Stimulated activated CD8-positive, alpha-beta memory T cell treated with anti-CD3 and anti-CD28 coated beads, Interleukin-4, amount 100 ng/mL, for 48 hours (primary cell): ENCODE measurements at places on chromosomes 12 and 14.

GRCh38 chr12:66329941-66330340, 27.6 kb downstream of the HELB start:
- DNase-seq, result no peak

GRCh38 chr12:25670076-25671055, 117.3 kb upstream of the LMNTD1 start:
- DNase-seq, result no peak

DNA sequence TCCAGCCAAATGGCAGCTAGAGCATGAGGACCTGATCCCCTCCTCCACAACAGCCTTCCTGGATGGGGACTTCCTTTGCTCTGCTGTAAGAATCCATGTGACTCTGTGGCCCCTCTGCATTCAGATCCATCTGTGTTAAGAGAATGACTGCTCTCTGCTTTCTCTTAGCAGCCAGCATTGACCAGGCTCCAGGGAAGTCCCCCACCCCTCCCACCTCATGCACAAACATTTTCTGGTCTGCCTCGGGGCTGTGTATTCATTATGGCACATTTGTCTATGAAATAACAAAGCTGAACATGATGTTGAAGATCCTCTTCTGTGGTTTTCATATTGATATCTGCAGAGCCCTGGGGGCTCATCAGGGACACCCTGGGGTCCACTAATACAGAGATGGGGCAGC, 201.7 kb downstream of the NUAK1 start:
- no peak for DNase-seq

DNA sequence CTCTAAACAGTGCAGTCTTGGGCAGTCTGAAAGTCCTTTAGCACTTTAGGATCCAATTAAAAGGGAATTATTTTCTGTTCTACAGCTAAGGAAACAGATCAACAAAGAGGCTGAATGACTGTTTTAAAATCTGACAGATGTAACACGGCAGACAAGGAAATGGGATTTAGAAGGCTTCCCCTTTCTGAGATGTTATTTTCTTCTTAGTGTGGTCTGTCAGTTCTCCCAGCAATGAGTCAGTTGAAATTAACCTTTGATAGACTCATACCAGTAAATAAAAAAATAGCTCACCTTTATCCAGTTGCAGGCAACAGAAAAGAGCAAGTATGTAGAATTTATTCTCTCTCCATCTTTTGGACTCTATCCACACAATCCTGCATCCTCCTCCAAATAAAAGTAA, 98.1 kb downstream of the NEDD1 start:
- no peak for DNase-seq

DNA sequence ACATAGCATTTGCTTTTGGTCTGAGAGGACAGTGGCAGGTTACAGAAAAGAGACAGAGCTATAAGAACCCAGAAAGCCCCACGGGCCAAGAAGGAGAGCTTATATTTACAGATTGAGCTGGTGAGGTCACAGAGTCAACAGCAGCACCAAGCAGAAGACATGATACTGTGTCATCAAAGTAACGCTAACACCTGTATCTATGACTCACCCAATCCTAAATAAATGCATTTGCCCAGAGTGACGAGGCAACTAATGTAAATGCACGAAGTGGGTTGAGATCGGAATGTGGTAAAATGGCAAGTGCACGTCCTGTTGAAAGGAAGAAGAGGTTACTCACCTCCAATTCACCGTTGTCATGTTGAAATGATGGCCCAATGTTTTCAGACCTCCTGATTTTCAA, 6.7 kb upstream of the CD163L1 start:
- no peak for DNase-seq

DNA sequence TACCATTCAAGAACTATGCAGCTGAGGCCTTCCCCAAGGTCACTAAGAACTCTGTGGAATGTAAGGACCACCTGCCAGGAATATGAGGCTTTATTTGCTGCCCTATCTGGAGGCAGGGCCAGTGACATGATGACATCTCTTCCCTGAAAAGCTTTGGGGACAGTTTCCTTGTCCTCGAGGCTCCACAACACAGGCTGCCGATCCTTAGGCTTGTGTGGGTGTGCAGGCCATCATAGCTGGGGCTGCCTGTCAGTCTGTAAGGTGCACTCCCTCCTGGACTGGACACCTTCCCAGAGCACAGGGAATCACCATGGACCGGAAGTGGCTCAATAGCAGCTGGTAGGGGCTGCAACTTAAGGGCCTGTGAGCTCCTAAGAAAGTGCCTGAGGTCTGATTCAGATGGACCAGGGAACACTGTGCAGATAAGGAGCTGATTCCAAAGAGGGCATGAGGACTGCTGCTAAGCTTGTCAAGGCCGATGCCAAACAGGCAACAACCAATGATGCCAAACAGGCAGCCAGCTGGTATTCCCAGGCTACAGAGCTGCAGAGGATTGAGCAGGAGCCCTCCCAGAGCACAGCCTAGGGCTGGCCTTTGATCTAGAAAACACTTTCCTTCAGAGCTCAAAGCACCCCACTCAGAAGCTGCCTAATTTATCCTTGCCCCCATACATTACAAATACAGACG, 84.3 kb downstream of the CRACR2A start:
- no peak for DNase-seq

GRCh38 chr14:89617481-89618329, 200.7 kb upstream of the FOXN3 start:
- no peak for DNase-seq

GRCh38 chr12:33988913-33989312, 33.4 kb upstream of the ALG10 start:
- no peak for DNase-seq

DNA sequence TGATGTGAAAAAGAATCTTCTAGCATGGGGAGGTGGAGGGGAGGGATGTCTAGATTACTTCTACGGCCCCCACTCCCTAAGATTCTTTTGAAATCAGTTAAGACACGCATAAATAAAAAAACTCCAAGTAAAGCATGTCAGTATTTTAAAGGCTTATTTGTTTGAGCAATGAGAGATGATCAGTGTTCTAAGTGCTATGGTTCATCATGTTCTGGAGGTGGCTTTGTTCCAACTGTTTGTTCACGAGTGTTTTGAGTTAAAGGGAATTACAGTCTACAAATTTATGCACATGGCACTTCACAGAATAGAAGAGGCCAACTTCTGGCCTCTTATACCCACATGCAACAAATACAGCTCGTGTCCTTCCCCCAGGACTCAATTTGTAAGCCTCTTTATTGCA, 394.9 kb downstream of the RAD51B start:
- DNase-seq, result no peak

- no peak for DNase-seq
Measured at GRCh38 chr12:124040291-124040690, 67.3 kb downstream of the ZNF664 start.

- DNase-seq, result no peak
Measured at GRCh38 chr12:3959799-3960560, 86.8 kb upstream of the PARP11 start.

GRCh38 chr14:51028851-51029754, 65.8 kb downstream of the TRIM9 start:
- DNase-seq, result no peak

DNA sequence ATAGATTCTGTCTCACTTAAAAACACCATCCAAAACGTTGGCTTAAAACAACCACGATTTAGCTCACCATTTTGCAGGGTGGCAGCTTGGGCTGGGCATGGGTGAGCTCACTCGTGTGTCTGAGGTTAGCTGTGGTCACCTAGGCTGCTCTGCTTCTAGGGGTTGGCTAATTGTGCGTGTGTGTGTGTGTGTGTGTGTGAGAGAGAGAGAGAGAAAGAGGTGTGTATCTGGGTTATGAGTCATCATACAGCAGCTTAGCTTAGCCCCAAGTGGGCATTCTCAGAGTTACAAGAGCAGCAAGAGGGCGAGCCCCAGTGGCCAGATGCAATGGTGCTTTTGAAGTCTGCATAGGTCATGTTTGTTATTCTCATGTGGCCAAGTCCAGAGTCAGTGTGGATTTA, 6.0 kb downstream of the FBXW8 start:
- peak; percentile 47 for DNase-seq

DNA sequence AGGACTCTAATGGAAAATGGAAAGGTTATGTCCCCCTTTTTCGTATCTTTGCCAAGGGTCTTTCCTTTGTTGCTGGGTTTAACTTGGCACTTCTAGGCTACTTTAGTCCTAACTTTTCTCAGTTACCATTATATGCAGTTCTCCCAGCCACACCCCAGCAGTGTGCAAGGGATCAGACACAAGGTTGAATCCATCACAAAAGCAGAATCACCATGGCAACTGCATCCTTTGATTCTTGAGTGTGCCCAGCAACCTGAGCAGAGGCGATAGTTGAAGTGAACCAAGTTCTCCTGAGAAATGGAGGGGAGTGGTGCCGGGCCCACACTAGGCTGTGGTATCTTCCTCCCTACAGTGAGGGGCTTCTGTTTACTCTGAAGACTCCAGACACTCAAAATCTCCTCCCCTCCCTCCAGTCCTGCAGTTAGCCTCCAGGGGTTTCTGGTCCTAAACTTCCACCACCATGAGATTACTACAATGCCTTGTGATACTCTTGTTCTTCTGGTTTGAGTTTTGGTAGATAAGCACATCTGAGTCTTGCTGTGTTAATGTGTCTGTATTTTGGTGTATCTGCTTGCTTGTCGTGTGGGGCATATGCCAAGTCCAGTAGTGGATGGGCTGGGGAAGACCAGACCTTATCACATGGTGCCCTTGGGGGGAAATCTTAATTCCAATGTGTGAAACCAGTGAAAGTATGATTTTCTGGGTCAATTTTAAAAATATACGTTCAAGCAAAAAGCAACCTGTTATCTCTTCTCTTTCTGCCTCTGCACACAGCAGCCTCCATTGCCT, 183.9 kb downstream of the CACNA1C start:
- DNase-seq, result no peak

GRCh38 chr12:25376407-25376806, 125.7 kb upstream of the KRAS start:
- no peak for DNase-seq

- no peak for DNase-seq
Measured at GRCh38 chr12:29389295-29389919, 8.4 kb upstream of the ERGIC2 start.

DNA sequence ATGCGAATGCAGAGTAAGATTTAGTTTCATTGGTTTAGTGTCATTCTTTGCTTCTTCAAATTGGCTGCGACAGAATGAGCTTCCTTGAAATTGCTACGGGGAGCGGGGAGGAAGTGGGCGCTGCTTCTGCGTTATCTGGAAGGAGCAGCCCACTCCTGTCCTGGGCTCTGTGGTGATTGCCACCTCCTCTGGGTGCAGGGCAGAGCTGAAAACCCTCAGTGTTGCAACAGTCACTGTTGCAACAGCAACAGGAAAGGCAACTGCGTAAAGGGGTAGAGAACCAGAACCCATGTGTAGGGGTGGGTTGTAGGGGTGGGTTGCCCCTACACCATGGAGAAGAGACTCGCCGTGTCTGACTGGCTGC, 57.7 kb downstream of the MAX start:
- DNase-seq, result no peak

- no peak for DNase-seq
Measured at GRCh38 chr14:100594625-100594951, 7.4 kb upstream of the BEGAIN start.

DNA sequence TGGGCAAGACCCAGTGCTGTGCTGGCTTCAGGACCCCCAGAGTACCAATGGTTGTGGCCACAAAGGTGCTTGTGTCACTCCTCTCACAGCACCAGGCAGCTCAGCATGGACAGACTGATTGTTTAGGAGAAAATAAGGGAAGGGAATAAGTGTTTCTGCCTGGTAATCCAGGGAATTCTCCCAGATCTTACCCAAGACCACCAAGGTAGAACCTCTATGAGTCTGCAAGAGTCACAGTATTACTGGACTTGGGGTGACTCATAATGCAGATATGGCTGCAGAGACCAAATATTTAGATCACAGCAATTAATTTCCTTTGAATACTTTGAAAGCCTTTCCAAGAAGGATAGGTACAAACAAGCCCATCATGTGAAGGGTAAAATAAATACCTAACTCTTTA, 1178.3 kb upstream of the FLRT2 start:
- DNase-seq, result no peak

- no peak for DNase-seq
Measured at GRCh38 chr12:59736359-59736758, 140.5 kb downstream of the SLC16A7 start.

- no peak for DNase-seq
Measured at GRCh38 chr14:50067723-50068495, 48.5 kb downstream of the VCPKMT start.

DNA sequence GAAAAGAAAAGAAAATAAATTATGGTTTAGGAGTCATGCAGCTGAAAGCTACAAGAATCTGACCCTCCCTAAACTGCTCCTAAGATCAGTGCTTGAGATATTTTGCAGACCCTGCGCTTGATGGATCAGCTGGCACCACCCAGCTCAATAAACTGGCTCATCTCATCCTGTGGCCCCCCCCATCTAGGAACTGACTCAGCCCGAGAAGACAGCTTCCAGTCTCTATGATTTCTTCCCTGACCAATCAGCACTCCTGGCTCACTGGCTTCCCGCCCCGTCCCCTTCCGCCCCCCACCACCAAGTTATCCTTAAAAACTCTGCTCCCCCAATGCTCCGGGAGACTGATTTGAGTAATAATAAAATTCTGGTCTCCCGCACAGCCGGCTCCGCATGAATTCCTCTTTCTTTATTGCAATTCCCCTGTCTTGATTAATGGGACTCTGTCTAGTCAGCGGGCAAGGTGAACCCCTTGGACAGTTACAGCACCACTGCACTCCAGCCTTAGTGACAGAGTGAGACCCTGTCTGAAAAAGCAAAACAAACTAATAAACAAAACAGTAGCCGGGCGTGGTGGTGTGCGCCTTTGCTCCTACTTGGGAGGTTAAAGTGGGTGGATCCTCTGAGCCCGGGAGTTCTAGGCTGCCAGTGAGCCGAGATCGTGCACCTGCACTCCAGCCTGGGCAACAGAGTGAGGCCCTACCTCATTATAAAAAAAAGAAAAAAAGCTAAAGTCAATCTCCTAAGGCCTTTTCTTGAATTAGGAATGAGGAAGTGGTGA, 24.5 kb upstream of the SPTLC2 start:
- DNase-seq, result no peak

DNA sequence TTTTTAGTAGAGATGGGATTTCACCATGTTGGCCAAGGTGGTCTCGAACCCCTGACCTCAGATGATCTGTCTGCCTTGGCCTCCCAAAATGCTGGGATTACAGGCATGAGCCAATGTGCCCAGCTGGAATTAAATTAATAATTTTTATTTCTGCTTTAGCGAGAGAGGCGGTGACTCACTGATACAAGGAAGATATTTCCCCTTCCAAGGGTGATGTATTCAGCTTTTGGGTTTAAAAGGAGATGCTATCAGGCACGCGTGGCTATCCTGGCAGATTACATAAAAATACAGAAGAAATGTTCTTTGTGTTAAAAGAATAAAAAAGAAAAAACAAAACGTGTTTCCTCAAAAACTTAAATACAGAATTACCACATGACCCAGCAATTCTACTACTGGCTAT, 12.4 kb upstream of the P2RX7 start:
- DNase-seq, result no peak

DNA sequence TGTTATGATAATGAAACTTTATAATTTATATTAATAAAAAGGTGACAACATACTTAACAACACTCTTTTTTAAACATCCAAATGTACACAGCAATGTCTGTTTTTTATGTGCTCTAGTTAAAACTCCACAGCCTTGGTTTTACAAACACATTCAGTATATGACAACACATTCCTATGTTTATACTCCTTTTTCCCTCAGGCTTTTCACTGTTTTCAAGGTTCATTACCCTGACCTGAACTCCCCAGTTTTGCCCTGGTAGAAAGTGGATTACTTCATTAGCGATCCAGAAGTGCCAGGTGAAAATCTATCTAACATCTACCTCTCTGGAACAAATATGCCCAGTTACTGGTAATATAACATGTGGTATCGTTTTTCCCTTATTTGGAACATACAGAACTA, 340.2 kb upstream of the DDHD1 start:
- DNase-seq, result no peak

GRCh38 chr12:77963576-77964178, 133.0 kb downstream of the NAV3 start:
- DNase-seq, result no peak

GRCh38 chr14:85300107-85300506, 229.8 kb upstream of the FLRT2 start:
- no peak for DNase-seq
